ENCODE measurements at places on chromosomes 13 and 19.

- DNase-seq: no peak
Measured at GRCh38 chr19:58518256-58519086, 1.1 kb downstream of the ZBTB45 start.

- no peak for DNase-seq
Measured at GRCh38 chr13:109853153-109853552, 66.8 kb upstream of the IRS2 start.

- DNase-seq: no peak
Measured at GRCh38 chr13:41660411-41660810, 203.1 kb downstream of the RGCC start.

- DNase-seq: no peak
Measured at GRCh38 chr19:2084993-2085720, 11.0 kb downstream of the MOB3A start.

- DNase-seq: peak; percentile 8
Measured at GRCh38 chr13:72295153-72295552, 428.1 kb upstream of the DACH1 start.

DNA sequence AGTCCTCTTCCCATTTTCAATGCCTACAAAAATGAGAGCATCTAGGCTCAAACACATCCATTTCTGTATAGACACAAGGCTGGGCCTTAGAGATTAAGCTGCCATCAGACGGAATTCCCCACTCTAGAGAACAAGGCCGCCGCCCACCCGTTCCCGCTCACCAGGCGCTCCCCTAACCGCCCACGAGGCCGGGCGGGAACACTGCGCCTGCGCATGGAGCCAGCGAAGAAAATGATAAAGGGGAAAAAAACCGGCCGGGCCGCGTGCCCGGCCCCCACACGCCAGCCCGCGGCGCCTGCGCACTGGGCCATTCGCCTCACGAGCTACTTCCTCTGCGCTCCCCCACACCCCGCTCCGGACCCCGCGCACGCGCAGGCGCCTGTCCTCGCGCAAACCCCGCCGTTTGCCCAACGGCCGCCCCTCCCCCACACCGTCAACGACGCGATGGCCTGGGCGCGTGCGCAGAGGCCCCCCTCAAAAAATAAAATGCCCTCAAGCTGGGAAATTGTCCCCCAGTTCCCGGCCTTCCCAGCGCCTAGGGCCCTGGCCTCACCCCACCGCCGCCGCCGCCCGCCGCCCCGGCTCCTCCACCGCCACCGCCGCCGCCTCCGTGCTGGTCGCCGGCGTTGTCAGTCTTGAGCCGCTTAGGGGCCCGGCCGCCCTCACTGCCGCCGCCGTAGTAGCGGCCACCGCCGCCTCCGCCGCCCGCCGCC lies 483 bp downstream of the HNRNPL start:
- peak; percentile 99 for DNase-seq

DNA sequence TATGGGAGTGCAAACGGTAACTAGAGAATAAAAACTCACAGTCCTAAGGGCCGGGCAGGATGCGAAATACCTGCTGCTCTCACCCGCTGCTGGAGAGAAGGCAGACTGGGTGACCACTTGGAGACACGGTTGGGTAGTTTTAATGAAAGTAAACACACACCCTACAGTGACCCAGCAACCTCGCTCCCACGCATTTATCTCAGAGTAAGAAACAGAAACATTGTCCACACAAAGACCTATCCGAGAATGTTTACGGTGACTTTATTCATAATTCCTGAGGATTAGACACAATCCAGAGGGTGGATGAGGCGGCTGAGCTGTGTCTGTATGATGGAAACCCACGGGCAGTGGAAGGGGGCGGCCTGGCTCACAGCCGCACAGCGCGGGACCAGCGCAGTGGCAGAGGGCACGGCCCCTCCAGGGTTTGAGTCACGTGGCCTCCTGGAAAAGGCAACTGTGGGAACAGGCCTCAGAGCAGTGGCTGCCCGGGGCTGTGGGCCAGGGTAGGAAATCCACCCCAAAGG lies 73.5 kb upstream of the C13orf46 start:
- DNase-seq: no peak

DNA sequence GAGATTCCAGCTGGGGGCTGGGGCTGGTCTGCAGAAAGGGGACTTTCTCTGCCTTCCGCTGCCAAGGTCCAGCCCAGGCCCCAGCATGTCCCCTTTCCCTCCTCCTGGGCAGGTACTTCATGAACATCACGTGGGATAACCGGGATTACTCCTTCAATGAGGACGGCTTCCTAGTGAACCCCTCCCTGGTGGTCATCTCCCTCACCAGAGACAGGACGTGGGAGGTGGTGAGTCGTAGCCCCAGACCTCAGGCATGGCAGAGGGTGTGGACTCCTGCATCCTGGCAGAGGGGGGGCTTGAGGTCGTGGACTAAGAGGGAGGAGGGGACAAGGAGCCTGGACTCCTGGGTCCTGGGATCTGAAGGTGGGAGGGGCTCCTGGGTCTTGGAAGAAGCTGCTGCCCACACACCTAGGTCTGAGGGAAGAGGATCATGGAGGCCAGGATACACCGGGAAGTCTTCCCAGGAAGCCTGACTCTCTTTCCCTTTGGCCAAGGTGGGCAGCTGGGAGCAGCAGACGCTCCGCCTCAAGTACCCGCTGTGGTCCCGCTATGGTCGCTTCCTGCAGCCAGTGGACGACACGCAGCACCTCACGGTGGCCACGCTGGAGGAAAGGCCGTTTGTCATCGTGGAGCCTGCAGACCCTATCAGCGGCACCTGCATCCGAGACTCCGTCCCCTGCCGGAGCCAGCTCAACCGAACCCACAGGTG lies 20.6 kb downstream of the GRIN2D start:
- no peak for DNase-seq

GRCh38 chr13:110012102-110012739 lies 225.8 kb upstream of the IRS2 start:
- no peak for DNase-seq

DNA sequence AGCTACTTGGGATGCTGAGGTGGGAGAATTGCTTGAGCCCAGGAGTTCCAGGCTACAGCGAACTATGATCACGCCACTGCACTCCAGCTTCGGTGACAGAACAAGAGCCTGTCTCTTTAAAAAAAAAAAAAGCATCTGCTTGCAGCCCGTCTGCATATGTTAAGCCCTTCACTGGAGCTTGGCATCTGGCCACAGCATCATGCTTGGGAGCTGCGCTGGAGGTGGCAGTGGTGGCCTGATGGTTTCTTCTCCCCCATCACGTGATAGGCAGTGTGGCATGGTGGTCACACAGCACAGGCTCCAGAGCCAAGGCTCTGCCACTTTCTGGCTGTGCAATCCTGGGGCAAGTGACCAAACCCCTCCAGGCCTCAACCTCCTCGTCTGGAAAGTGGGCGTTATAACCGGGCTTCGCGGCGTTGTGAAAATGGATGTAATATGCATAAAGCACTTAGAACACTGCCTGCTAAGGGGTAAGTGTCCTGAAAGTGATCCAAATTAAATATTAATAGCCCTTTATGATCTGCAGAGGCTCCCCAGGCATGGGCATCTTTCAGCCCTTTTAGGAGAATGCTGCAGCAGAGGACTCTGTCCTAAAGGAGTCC lies 24.4 kb downstream of the MARK4 start:
- peak; percentile 67 for DNase-seq

- DNase-seq: no peak
Measured at GRCh38 chr13:36108342-36108741, 22.8 kb downstream of the DCLK1 start.

DNA sequence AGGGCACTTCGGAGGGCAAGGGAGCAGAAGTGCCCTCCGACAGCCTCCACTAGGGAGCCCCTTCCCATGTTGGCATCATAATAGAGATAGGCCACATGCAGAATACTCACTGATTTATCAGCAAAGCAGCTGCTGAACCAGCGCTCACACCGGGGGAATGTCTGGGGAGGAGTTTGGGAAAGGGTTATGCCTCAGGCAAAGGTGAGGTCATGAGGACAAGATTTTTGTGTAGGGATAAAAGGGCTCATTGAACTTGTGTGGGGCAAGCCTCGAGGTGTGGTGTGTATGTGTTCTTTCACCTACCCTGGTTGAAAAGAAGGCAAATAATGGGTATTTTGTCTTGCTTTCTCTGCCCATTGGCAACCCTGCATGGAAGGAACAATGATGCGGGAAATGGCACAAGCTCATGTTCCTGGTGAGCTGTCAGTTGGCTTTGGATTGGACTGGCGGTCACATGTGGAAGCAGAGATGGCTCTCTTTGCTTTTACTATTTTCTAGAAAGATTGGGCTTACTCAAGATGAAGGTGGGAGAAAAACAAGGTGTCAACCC lies 39.1 kb upstream of the SLC7A9 start:
- DNase-seq: no peak

DNA sequence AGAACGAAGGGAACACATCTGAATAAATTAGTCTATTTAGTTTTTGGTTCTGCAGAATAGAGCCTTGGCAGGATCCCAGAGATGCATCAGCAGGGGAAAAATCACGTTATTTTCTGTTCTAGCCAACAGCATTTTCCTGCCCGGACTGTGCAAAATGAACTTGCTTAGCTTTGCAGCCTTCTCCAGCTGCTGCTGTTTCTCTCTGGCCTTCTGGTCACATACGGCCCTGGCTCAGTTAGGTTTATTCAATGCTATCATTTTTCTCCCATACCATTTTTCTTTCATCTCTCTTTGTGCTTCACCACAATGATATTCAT lies 110.4 kb upstream of the KL start:
- DNase-seq: peak; percentile 94

- no peak for DNase-seq
Measured at GRCh38 chr13:59354665-59355369, 808.9 kb downstream of the DIAPH3 start.

GRCh38 chr19:18123819-18124218 lies 26.2 kb downstream of the MAST3 start:
- DNase-seq: no peak

DNA sequence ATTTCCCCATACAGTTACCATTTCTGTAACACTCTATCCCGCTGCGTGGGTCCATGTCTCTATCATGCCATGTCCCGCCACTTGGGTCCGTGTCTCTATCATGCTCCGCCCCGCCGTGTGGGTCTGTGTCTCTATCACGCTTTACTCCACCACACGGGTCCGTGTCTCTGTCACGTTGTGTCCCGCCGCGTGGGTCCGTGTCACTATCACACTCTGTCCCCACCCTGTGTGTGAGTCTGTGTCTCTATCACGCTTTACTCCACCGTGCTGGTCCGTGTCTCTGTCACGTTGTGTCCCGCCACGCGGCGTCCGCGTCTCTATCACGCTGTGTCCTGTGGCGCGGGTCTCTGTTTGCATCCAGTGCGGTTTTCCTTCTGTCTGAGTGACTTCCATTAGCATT lies 11.6 kb downstream of the ADPRHL1 start:
- no peak for DNase-seq

- DNase-seq: no peak
Measured at GRCh38 chr19:43444531-43445287, 20.7 kb downstream of the LYPD3 start.

- peak; percentile 24 for DNase-seq
Measured at GRCh38 chr19:35468637-35469036, 20.6 kb downstream of the FFAR2 start.

- peak; percentile 83 for DNase-seq
Measured at GRCh38 chr13:114142640-114143490, 10.4 kb upstream of the RASA3 start.

DNA sequence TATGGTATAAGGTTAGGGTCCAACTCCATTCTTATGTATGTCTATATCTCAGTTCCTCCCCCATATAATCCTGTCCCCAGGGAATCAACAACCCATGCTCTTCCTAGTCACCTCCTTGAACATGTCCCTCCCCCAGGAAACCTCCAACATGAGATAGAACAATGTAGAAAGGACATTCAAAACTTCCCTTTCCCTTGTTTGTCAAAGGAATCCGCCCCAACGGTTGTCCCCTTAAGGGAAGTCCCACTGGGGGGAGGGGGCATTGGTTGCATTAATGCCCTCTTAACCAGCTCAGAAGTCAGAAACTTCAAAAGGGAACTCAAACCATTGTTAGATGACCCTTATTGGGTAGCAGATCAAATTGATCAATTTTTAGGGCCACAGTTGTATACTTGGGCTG lies 6.8 kb upstream of the ZNF561 start:
- DNase-seq: no peak

GRCh38 chr19:4525563-4526002 lies 7.3 kb upstream of the PLIN4 start:
- no peak for DNase-seq
